ENCODE measurements at places on chromosomes 16 and 17.

- DNase-seq: no peak
These were observed 956.1 kb upstream of the GOT2 start for GRCh38 chr16:59690216-59690615.

- no peak for DNase-seq
These were observed 42.5 kb downstream of the PLCG2 start for GRCh38 chr16:81821436-81822128.

- DNase-seq: peak; percentile 95
These were observed at the start of gene C16orf46 for GRCh38 chr16:81077076-81077940. Gene C16orf46, minus strand, starts transcription at chr16:81077238. Its CDS starts 13,283 bp downstream, at chr16:81063955.

- no peak for DNase-seq
These were observed 32.2 kb downstream of the MPHOSPH6 start for GRCh38 chr16:82137822-82138167.

- no peak for DNase-seq
These were observed 2.9 kb downstream of the TK1 start for GRCh38 chr17:78183916-78184315.

DNA sequence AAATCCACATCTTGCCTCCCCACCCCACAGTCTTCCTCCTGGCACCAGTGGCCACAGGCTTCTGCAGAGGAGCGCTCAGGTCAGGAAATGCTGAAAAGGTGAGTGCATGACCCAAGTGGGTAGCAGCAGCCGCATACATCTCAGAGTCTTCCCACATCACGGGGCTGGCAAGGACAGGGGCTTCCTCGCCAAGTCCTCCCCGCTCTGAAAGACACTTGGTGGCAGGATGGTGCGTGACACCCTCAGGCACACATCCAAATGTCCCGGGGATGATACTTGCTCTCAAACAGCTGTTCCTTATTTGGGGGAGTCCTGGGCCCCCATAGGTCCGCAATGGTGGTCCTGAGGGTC, 8.8 kb upstream of the SLC16A5 start:
- no peak for DNase-seq

DNA sequence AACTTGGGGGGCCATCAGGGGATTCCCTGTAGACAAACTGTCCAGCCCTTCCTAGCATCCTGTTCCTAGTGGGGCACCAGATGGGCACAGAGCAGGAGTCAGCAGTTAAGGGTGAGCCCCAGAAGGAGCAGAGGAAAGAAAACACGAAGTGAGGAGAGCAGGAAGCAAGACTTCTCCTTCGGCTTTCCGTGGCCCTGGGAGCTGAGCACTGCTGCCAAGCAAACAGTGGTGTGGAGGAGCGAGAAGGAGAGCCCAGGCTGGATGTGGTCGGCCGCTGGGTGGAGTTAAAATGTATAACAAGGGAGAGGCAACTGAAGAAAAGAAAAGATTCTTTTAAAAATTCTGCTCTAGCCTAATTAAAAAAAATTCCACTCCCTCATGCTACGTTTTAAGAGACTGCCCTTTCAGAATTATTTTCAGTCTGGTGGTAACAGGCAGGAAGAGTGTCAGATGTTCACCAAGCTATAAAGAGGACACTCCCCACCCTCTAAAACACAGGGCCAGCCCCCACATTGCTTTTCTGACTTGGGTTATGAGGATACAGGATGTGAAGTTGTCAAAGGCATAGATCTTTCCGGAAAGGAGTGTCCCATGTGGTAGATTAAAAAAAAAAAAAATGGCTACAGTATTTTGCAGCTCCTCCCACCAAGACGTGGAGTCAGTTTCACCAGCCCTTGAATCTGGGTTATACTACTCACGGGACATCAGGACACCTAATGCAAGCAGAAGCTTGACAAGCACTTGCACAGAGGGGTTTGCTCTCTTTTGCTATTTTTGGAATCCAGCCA, 74.9 kb upstream of the ZFHX3 start:
- no peak for DNase-seq

GRCh38 chr16:52256310-52257078, 290.4 kb downstream of the TOX3 start:
- DNase-seq: no peak

DNA sequence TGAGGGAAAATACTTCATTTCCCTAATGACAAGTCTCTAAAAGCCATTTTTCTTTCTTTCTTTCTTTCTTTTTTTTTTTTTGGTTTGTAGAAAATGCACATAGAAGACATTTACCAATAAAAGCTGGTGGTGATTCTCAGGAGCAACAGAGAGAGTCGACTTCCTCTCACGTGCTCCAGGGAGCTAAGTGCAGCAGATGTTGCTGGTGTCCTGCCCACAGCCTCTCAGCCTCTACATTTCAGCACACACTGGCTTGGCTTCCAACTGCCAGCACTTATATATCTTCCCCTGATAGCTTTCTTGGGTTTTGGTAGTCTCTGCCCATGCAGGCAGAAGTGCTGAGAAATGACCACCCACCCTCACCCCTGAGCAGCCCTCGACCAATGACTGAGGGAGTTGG, 58.4 kb upstream of the MARCHF10 start:
- no peak for DNase-seq

GRCh38 chr16:80824623-80825364, 20.4 kb upstream of the CDYL2 start:
- DNase-seq: no peak

DNA sequence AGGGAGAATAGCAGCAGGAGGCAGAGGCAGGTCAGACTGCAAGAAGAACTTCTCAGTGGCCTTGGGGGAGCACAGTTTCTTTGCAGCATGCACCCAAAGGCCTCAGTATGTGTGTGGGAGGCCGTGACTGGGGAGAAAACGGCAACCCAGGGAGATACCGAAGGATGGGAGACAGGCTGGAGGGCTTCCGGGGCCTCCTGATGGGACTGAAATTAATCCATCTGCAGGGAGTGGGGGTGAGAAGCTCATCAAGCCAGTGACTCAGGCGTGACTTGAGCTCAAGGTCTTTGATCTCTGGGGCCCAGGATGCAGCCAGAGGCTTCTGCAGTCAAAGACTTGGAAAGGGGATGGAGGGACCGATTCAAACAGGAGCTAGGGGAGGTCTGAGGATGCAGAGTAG, 5.1 kb upstream of the C17orf113 start:
- DNase-seq: no peak

GRCh38 chr16:89095491-89095951, 1.9 kb downstream of the ACSF3 start:
- DNase-seq: no peak

- DNase-seq: no peak
These were observed 849.8 kb upstream of the RBFOX1 start for GRCh38 chr16:6482696-6483468.

- no peak for DNase-seq
These were observed 2.5 kb upstream of the MAP3K14 start for GRCh38 chr17:45319239-45319703.

Data from stimulated activated CD4-positive, alpha-beta T cell treated with anti-CD3 and anti-CD28 coated beads, Interleukin-1b, Interleukin-23, amount 100 ng/mL, for 24 hours (primary cell).